Hepatocyte (in vitro differentiated cells): ENCODE measurements at places on chromosomes 11 and 22. TPM values are rescaled to one million over a fixed set of nuclear protein-coding genes. Genes with fewer than 3 reads are reported as not detected.

DEPDC7 gene
- total RNA-seq, result 21.3 and 21.5 TPM in 2 replicates

APOL4 gene
- 1.0 and 2.8 TPM in 2 replicates for total RNA-seq

CD3E gene
- not detected in 2 replicates for total RNA-seq

OR51B4 gene
- total RNA-seq, result not detected in 2 replicates

P4HA3 gene
- 1.3 and 1.4 TPM in 2 replicates for total RNA-seq

APOA4 gene
- total RNA-seq, result 1,055 and 1,133 TPM in 2 replicates

TEAD1 gene
- 82.2 and 87.2 TPM in 2 replicates for total RNA-seq

LMO1 gene
- 0.68 TPM in 1 of 2 replicates, not detected in the other for total RNA-seq

TNNI2 gene
- total RNA-seq, result 0.73 and 2.4 TPM in 2 replicates

KIAA1671 gene
- 24.1 and 26.5 TPM in 2 replicates for total RNA-seq

GP1BB gene
- 1.0 and 2.5 TPM in 2 replicates for total RNA-seq

CCDC87 gene
- total RNA-seq, result 0.36 and 0.53 TPM in 2 replicates

DGCR6 gene
- 6.3 and 7.9 TPM in 2 replicates for total RNA-seq

RAB6A gene
- 99.5 and 103 TPM in 2 replicates for total RNA-seq
